Endodermal cell (in vitro differentiated cells): ENCODE measurements at places on chromosomes 12 and 14. TPM values are rescaled to one million over a fixed set of nuclear protein-coding genes. Genes with fewer than 3 reads are reported as not detected.
A peak's percentile ranks its signal among the peaks of the same experiment; 100 is the strongest.

GRCh38 chr12:4037747-4038312, 164.6 kb upstream of the PARP11 start:
- no peaks in the 10 kb centered on the region for H3K36me3 ChIP-seq
- H3K4me3 ChIP-seq: no peak overlapping the region
- no peaks in the 10 kb centered on the region for H3K4me1 ChIP-seq
- peak; percentile 66 for DNase-seq
- no peaks in the 10 kb centered on the region for H3K27me3 ChIP-seq

GRCh38 chr14:71358209-71358931, 451.1 kb downstream of the PCNX1 start:
- H3K4me3 ChIP-seq: no peak overlapping the region
- no peaks in the 10 kb centered on the region for H3K27me3 ChIP-seq
- no peak overlapping the region for H3K27ac ChIP-seq
- H3K36me3 ChIP-seq: peaks cover 4% of the 10 kb centered on the region

- no peaks in the 10 kb centered on the region for H3K36me3 ChIP-seq
- no peaks in the 10 kb centered on the region for H3K4me1 ChIP-seq
- no peak for DNase-seq
- H3K27me3 ChIP-seq: no peaks in the 10 kb centered on the region
Measured at GRCh38 chr14:90419200-90419599, 22.4 kb downstream of the CALM1 start.

DNA sequence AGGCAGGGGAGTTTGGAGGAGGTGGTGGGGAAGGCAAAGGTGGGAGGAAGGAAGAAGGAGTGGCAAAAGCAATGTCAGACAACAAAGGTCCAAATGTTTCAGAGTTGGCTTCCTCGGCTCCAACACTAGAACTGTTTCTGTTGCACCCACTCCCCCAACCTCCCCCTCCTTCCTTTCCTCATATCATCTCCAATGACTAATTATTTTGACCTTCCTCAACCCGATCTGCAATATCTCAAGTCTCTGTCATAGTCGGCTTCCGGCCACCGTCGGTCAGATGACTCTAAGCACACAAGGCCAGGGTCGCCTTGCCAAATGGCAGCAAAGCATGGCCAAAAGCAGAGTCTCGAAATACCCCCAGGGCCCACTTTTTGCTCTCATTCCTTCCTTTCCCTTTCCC, 637.0 kb upstream of the TBX3 start:
- DNase-seq: no peak
- no peaks in the 10 kb centered on the region for H3K36me3 ChIP-seq
- H3K27me3 ChIP-seq: no peaks in the 10 kb centered on the region
- no peaks in the 10 kb centered on the region for H3K4me1 ChIP-seq
- H3K4me3 ChIP-seq: no peak overlapping the region

- DNase-seq: no peak
- no peak overlapping the region for H3K27ac ChIP-seq
- H3K36me3 ChIP-seq: no peaks in the 10 kb centered on the region
- no peak overlapping the region for H3K4me3 ChIP-seq
Measured at GRCh38 chr12:109779382-109779781, 53.8 kb downstream of the TRPV4 start.

GRCh38 chr12:3304436-3305165, 186.4 kb upstream of the PRMT8 start:
- no peak overlapping the region for H3K4me3 ChIP-seq
- no peak overlapping the region for H3K27ac ChIP-seq
- no peaks in the 10 kb centered on the region for H3K36me3 ChIP-seq
- peaks cover 5% of the 10 kb centered on the region for H3K4me1 ChIP-seq
- DNase-seq: no peak

DNA sequence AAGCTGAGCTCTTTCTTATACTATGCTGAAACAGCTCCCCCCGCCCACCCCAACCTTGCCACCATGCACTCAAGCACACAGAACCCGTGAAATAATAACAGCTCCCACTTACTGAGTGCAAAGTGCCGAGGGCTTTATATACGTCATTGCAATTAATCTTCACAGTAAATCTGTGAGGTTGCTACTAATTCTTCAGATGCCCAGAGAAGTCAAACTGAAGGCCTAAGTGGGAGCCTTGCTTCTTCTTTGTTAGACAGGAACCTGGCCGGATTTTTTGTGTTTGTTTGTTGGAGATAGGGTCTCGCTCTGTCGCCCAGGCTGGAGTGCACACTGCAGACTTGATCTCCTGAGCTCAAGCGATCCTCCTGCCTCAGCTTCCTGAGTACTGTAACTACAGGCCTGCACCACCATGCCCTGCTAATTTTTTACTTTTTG, 34.0 kb downstream of the VCPKMT start:
- DNase-seq: no peak
- H3K27ac ChIP-seq: no peak overlapping the region
- H3K4me1 ChIP-seq: no peaks in the 10 kb centered on the region

- no peaks in the 10 kb centered on the region for H3K27me3 ChIP-seq
- H3K4me1 ChIP-seq: peaks cover 7% of the 10 kb centered on the region
- no peak overlapping the region for H3K27ac ChIP-seq
- no peaks in the 10 kb centered on the region for H3K36me3 ChIP-seq
Measured at GRCh38 chr12:47249719-47250357, 170.1 kb upstream of the AMIGO2 start.

DNA sequence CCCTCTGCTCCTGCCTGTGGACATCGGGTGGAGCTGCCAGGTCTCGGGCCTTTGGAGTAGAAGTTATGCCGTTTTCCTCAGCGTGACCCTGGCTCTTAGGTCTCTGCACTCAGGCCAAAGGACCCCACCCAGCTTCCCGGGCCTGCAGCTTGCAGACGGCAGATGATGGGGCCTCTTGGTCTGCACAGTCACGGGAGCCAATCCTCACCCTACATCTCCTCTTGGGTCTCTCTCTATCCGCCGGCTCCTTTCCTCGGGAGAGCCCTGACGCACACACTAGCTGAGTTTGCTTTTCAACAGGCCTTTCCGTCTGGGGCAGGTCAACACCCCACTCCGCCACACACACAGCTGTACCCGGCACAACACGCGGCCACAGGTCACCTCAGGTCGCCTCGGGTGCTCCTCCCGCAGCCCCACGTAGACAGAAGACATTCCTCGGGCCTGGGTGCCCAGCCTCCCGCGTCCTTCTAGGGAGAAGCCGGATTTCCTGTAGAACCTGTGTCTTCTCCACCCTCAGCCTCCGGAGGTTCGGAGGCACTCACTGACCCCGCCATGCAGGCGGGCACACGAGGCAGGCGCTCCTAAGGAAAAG, 9.9 kb downstream of the GALNT9 start:
- H3K36me3 ChIP-seq: no peaks in the 10 kb centered on the region
- no peak overlapping the region for H3K4me3 ChIP-seq
- no peak overlapping the region for H3K27ac ChIP-seq

GRCh38 chr14:94679106-94679810, 67.1 kb downstream of the SERPINA3 start:
- H3K36me3 ChIP-seq: no peaks in the 10 kb centered on the region
- no peak overlapping the region for H3K4me3 ChIP-seq
- H3K4me1 ChIP-seq: no peaks in the 10 kb centered on the region
- H3K27me3 ChIP-seq: no peaks in the 10 kb centered on the region

DNA sequence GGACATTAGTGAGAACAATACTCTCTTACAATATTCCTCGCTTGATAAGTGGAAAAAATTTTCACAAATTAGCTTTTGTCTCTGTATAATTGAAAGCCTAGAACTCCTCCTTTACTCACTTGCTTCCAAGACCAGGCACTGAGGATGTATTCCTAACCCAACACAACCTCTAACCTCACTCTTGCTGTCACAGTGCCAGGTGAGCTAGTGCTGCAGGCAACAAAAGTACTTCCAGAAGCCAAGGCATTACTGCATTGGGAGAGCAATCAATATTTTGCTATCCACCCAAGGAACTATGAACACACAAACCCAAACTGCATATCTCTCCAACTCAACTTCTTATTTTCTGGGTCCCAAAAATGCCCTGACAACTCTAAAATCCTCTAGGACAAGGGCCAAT, 1081.0 kb downstream of the VRK1 start:
- H3K27ac ChIP-seq: no peak overlapping the region
- H3K27me3 ChIP-seq: no peaks in the 10 kb centered on the region
- no peaks in the 10 kb centered on the region for H3K4me1 ChIP-seq

DNA sequence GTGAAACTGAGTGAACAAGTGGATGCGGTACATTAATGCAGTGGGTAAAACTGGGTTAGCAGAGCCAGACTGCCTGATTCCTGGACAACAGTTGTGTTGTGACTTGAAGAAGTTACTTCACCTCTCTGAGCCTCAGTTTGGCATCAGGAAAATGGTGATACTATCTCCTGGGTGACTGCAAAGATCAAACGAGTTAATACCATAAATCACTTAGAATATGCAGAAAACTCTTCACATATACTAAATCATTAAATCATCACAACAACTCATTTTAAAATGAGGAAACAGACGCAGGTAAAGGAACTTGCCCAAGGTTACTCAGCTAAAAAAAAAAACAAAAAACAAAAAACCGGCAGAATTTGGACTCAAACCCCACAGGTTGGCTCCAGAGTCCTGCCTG, 811 bp downstream of the MTERF2 start:
- peak overlapping the region; percentile 98 for H3K4me3 ChIP-seq
- H3K27ac ChIP-seq: no peak overlapping the region
- DNase-seq: no peak
- H3K27me3 ChIP-seq: no peaks in the 10 kb centered on the region
- H3K4me1 ChIP-seq: no peaks in the 10 kb centered on the region

DNA sequence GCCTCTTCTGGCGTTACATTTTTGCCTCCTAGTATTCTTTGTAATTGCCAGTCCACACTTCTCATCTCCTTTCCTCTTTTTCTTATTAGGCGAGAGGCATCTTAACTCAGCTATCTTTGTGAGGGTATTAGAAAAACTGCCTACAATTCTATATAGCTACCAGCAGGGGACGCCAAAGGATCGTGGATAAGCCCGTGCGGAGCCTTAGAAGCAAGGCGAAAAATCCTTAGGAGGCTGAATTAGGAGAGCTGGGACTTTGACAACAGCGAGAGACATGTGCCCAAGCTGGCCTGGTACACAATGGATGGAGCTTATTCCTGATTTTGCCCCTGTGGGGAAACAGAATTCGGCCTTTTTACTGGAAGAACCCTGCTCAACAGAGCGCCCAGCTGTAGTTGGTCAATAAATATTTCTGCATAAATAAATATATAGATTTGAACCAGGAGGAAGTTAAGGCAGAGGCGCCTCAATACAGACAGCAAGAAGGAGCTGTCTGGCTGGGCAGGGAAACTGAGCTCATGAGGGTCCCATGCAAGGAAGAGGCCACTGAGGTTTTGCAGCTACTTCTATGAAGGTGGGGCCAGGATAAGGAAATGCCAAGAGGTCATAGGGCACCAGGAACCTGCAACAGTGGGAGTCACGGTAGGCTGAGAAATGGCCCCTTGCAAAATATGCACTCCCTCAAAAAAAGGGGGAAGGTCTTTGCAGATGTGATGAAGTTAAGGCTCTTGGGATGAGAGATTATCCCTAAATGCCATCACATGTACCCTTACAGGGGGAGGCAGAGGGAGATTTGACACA, 14.6 kb upstream of the RBM19 start:
- peak; percentile 84 for DNase-seq
- no peaks in the 10 kb centered on the region for H3K4me1 ChIP-seq
- no peaks in the 10 kb centered on the region for H3K36me3 ChIP-seq
- H3K27me3 ChIP-seq: peaks cover 49% of the 10 kb centered on the region
- no peak overlapping the region for H3K4me3 ChIP-seq

DNA sequence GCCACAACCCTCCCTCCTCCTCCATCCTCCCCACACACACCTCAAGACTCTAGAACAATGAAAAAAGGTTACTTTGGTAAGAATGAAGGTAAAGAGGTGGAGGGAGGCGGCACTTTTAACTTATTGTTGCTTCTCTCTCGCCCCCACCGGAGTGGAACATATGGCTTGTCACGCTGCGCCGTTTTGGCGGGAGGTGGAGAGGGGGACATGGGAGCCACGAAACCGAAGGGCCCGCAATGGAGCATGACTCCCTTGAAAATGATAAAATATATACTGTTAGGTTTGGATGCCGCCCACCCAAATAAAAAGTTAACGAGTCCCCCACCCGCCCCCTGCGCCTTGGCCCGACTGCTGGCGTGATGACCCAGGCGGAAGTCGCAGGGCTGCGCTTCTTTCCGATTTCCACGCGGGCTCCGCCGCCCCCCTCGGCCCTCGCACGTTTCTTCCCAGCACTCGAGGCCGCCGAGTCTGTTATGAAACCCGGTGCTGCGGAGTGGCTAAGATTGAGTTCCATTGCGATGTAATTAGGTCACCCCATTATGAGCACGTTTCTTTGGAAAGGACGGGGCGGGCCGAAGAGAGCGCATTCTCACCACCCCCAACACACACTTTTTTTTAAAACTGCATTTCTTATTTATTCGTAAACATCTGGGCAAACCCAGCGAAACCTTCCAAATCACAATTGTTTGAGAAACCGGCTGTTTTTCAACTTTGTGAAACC, 1.4 kb upstream of the ZFP36L1 start:
- DNase-seq: peak; percentile 81
- peak overlapping the region; percentile 99 for H3K27ac ChIP-seq
- H3K27me3 ChIP-seq: no peaks in the 10 kb centered on the region
- peaks cover 12% of the 10 kb centered on the region for H3K36me3 ChIP-seq

- H3K4me3 ChIP-seq: peak overlapping the region; percentile 60
- no peak overlapping the region for H3K27ac ChIP-seq
- H3K4me1 ChIP-seq: peaks cover 6% of the 10 kb centered on the region
- no peaks in the 10 kb centered on the region for H3K27me3 ChIP-seq
- peak; percentile 56 for DNase-seq
- H3K36me3 ChIP-seq: no peaks in the 10 kb centered on the region
Measured at GRCh38 chr14:57049848-57050247, 218.9 kb downstream of the EXOC5 start.

The IRAK3 gene
- 0.19 to 0.53 TPM (median 0.27 TPM) in 3 replicates for total RNA-seq

The TNFRSF1A gene
- 29.1 to 50.6 TPM (median 43.2 TPM) in 3 replicates for total RNA-seq

The DCN gene
- not detected in 3 replicates for total RNA-seq

The TEAD4 gene
- total RNA-seq: 82.5 and 85.2 TPM in 2 replicates

The IQSEC3 gene
- total RNA-seq: 2.5 to 2.7 TPM (median 2.7 TPM) in 3 replicates

The ZNF385A gene
- 15.6 to 21.3 TPM (median 16.3 TPM) in 3 replicates for total RNA-seq

The RPL10L gene
- total RNA-seq: not detected in 3 replicates

The C12orf54 gene
- not detected in 2 replicates for total RNA-seq

The PRPH gene
- total RNA-seq: 0.42 to 1.4 TPM in 2 of 3 replicates, not detected in the other
